ENCODE measurements at places on chromosomes 5 and 9.

DNA sequence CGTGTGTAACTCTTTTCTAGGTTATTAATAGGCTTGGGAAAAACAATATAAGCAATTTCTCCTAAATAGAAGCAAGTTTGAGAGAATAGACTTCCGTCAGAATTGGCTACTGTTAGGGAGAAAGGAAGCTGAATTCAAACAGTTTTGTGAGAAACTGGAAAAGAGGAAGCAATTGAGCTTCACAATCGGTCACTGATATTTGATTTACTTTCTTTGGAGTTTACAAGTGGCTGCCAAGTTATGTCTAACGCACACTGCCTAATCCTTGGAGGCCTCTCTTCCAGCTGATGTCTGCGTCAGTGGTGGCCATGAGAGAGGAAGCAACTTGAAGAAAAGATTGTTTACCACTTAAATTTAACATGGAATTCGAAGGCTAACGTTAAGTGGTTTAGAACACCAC is 319.5 kb downstream of the ADGRV1 start:
- no peak for DNase-seq

DNA sequence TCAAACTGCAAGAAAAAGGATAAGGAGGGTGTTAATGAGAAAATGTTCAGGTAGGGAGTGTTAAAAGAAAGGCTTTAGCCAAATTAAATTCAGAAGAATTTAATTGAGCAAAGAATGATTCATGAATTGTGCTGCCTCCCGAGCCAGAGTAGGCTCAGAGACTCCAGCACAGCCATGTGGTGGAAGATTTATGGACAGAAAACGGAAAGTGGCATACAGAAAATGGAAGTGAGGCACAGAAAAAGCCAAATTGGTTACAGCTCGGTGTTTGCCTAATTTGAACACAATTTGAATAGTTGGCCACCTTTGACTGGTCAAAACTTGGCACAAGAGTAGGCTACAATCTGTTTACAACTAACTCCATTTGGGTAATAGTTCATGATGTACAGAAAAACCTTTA is 9.6 kb upstream of the SLC30A5 start:
- no peak for DNase-seq

GRCh38 chr9:89555451-89556375 is 49.1 kb upstream of the GADD45G start:
- DNase-seq, result no peak

DNA sequence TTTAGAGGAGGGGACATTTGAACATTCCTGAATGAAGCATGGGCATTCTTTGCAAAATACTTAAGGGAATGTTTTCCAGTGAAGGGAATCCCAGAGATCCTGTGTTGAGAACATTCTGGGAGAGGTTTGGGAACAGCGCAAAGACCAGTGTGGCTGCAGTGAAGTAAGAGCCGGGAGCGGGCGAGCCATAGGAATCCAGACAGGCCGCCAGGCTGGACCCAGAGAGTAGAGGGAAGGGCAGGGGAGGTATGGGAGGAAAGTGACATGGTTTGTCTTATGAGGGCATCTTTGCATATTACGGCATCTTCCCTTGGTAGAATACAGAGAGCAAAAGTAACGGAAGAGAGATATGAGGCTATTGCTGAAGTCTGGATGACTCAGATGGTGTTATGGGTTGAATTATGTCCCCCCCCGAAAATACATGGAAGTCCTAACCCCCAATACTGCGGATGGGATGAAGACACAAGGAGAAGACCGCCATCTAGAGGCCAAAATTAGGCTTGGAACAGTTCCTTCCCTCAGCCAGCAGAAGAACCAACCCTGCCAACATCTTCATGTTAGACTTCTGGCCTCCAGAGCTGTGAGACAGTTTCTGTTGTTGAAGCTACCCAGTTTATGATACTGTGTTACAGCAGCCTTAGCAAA is 268.2 kb downstream of the MAST4 start:
- no peak for DNase-seq

DNA sequence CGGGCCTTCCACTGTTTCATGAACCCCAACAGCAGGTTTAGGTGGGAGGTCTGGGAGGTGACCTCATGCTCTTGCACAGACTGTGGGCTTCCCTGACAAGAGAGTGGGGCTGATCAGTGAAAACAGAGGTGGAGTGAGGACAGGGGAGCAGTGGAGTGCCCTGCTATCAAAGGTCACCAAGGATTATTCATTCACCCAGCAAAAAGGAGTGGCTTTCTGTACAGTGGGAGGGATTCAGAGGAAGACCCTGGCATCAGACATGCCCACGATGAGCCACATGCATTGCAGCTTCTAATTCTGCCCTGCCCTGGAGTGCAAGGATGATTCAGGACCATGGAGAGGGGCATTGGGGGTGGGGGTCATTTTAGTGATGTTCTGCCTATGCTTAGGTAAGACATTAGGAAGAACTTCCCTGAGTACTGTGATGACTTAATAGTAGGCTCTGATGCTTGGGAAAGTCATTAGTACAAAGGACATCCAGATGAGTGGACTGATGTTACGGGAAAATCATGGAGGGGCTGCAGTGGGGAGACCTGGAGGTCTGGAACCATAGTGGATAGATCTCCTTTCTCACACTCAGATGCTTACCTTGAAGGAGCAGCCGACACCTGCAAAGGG is 12.8 kb downstream of the TRAF1 start:
- DNase-seq, result no peak

DNA sequence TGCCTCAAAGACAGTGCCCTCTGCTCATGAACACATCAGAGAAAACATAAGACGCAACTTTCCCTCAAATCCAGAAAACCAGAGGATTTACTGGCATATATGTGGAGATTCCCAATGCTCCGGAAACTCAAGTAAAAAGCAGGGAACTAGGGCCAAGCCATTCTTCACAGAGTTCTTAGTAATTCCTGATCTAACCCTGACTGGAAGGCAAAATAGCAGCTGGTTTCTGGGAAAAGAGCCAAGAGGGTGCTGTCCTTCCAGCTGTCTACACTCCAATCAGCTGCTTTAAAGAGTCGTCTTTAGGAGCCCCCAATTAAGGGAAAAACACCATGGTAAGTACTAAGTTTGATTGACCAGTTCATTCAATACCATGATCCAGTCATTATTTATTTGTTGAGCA is 49.6 kb downstream of the GNA14 start:
- DNase-seq, result no peak

GRCh38 chr9:89993678-89994630 is 389.1 kb downstream of the GADD45G start:
- DNase-seq, result no peak

DNA sequence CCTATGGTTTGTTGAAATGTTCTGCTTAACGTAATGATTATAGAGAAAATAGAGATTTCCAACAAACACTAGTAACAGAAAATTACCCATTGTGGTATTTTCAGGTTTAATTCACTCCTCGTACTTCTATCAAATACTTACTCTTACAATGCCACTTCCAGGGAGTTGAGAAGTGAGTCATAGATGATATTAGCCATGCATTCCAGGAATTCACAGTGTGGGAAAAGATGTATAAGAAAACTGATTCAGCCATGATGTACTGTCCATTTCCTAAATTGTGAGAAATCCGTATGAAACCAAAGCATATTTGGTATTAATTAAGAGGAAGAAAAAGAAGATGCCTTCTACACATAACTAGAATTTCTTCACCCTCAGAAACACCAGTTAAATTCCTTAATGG is 1854.6 kb upstream of the WWC1 start:
- no peak for DNase-seq

DNA sequence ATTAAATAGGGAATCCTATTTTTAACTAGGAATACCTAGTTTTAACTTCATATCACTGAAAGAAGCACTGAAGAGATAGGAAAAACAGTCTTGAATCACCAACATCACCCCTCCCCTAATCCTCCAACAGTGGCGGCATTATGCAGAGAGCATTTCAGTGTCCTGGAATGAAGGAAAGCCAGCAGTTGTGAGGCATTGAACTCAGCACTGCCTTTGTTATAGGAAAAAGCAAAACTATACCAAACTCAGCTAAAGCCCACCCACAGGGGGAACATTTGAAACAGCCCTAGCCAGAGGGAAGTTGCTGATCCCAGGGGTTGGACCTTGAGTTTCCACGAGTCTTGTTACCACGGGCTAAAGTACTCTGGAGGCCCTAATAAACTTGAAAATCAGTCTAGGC is 310.6 kb upstream of the EDIL3 start:
- no peak for DNase-seq

- no peak for DNase-seq
These were observed 50.3 kb upstream of the AFAP1L1 start for GRCh38 chr5:149221326-149221725.

DNA sequence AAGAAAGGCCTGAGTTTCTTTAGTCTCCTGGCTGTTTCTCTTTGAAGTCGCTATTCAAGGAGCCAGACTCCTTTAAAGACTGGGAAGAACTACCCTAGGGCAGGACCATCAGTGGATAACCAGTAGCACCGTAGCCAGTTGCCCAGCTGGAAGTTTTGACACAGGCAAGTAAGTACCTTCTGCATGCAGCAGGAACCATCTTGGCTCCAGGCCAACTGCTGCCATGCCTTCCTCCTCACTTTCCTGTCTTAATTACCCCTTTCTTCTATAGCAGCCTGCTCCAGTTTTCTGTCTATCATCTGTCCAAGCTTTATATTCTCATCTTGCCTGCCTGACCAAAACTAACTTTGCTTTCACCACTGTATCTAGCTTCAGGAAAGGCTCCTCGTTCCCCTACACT is 149.7 kb upstream of the SV2C start:
- DNase-seq, result no peak

- DNase-seq, result no peak
These were observed 575.7 kb downstream of the PDE4D start for GRCh38 chr5:59317774-59318205.

DNA sequence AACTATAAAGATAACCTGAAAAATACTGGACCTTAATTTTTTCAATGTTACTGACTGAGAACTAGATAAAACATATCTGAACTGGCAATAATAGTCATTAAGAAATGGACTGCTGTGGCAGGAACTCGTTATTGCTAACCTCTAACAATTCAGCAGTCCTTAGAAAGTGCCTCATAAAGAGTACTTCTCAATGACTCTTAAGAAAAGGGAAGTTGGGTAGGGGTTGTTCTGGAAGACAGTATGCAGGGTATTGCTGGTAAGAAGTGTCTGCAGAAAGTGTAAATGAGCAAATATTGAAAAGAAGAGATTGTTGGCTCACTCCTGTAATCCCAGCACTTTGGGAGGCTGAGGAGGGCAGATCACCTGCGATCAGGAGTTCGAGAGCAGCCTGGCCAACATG is 27.9 kb downstream of the FOXD1 start:
- no peak for DNase-seq

- no peak for DNase-seq
These were observed 7.9 kb downstream of the GADD45G start for GRCh38 chr9:89612566-89613278.

DNA sequence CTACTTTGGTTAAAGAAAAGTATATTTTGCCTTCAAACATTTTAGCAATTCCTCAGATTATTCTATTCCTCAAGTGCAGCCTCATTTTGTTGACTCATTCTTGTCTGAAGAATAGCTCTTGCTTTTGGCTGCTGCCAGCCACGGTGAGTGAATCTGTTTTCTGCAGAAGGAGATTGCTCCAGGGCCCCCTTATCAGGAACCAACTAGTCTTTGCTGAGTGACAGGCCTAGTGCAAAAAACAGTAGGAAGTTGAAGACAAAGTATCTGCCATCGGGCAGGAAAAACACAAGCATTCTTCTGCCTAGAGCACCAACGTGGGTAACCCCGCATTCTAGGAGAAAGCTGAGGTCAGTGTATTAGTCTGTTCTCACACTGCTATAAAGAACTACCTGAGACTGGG is 42.3 kb downstream of the ZNF883 start:
- no peak for DNase-seq

DNA sequence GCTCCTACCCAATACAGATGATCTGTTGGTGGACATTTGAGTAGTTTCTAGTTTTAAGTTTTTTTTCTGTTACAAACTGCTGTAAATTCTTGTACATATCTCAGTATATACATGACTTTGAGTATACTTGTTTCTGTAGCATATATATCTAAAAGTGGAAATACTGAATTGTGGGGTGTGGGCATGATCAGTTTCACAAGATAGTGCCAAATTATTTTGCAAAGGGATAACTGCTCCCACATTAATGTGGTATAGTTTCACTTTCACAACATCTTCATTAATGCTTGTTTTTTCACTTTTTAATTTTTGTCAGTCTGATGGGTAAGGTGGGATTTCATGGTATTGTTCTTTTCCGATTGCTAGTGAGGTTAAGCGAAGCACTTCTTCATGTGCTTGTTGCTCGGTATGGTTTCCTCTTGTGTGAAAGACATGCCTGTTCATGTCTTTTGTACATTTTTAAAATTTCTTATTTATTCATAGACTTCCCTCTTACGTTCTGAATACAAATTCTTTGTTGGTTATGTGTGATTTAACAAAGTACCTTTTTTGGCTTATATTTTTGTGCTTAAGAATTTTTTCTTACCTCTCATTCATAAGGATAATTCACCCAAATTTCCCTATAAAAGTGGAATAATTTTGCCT is 103.5 kb downstream of the CDC42SE2 start:
- no peak for DNase-seq

DNA sequence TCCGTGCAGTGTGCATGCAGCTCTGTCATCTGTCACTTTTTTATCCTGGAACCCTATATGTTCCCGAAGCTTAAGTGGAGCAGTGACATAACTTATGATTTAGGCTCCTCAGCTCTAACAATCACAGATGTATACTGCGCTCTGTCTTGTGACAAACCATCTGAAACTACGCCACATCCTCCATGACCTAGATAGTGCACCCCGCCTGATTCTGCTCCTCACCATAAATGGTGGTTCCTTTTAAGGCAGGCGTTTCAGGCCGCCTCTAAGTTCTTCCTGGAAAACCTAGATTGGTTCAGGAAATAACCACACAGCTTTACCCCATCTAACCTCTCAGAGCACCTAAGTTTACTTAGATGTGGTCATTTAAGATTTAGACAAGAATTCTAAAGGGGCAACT is 372.0 kb downstream of the CDH10 start:
- no peak for DNase-seq

- DNase-seq, result no peak
These were observed 73.5 kb downstream of the SLF1 start for GRCh38 chr5:94691949-94692348.

- no peak for DNase-seq
These were observed 5.8 kb upstream of the POMT1 start for GRCh38 chr9:131496844-131497405.

DNA sequence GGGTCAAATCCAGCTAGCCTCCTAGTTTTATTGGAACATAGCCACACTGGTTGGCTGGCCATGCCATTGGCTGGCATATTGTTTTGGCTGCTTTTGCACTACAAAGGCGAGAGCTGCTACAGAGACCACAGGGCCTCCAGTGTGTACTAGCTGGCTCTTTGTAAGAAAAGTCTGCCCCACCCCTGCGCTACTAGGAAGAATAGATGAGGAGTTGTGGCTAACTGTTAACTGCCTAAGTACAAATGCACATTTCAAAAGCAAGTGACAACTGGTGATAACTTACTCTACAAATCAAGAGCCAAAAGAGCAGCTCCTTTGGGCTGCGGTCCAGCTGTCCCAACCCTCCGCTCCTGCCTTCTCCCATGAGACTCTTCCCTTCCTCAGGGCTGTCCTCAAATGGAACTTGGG is 63.9 kb downstream of the SERINC5 start:
- DNase-seq, result peak; percentile 26

- no peak for DNase-seq
These were observed 96.5 kb downstream of the JAKMIP2 start for GRCh38 chr5:147685993-147686392.

Measured in stimulated activated CD8-positive, alpha-beta memory T cell treated with anti-CD3 and anti-CD28 coated beads, Interleukin-2, amount 100 ng/mL, for 1 hour (primary cell).